ENCODE measurements at places on chromosomes 3 and 15. TPM values are rescaled to one million over a fixed set of nuclear protein-coding genes. Genes with fewer than 3 reads are reported as not detected.

The CELSR3 gene
- 5.0 TPM for total RNA-seq

The PCOLCE2 gene
- total RNA-seq: not detected

The FANCD2OS gene
- total RNA-seq: not detected

The NCKIPSD gene
- total RNA-seq: 9.7 TPM

The PPM1L gene
- 3.4 TPM for total RNA-seq

The ST3GAL6 gene
- total RNA-seq: 0.44 TPM

The HDGFL3 gene
- 5.5 TPM for total RNA-seq

The IL12A gene
- 0.93 TPM for total RNA-seq

The STAC gene
- not detected for total RNA-seq

The UBR1 gene
- 45.9 TPM for total RNA-seq

The EFCC1 gene
- 0.22 TPM for total RNA-seq

The ZNF660 gene
- total RNA-seq: 0.03 TPM

The CEP63 gene
- 13.2 TPM for total RNA-seq

The CACNA1D gene
- total RNA-seq: not detected

The TM6SF1 gene
- not detected for total RNA-seq

The HGD gene
- 2.0 TPM for total RNA-seq

The CTXN2 gene
- not detected for total RNA-seq

The GOLGA6D gene
- total RNA-seq: not detected

The EPHB1 gene
- 0.08 TPM for total RNA-seq

The CHRFAM7A gene
- not detected for total RNA-seq

The FOXB1 gene
- total RNA-seq: 0.14 TPM

The GPR160 gene
- 5.7 TPM for total RNA-seq
